ENCODE measurements at places on chromosomes 11 and 22.

DNA sequence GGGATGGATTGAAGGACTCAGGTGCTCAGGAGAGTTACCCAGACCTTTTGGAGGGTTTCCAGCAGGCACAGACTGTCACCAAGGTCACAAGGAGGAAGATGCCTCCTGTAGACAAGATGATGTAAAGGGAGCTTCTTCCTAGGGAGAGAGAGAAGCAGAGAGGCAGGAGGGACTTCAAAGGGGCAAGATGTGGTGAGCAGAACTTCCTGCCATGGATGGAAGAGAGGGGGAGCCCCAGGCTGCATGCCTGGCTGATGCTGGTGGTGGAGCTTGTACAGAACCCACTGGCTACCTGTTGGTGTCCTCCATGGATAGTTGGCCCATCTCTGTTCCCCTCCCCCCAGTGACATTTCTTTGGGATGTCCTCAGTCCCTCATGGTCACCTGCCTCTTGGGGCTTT, 4.2 kb downstream of the HEPN1 start:
- DNase-seq: no peak

DNA sequence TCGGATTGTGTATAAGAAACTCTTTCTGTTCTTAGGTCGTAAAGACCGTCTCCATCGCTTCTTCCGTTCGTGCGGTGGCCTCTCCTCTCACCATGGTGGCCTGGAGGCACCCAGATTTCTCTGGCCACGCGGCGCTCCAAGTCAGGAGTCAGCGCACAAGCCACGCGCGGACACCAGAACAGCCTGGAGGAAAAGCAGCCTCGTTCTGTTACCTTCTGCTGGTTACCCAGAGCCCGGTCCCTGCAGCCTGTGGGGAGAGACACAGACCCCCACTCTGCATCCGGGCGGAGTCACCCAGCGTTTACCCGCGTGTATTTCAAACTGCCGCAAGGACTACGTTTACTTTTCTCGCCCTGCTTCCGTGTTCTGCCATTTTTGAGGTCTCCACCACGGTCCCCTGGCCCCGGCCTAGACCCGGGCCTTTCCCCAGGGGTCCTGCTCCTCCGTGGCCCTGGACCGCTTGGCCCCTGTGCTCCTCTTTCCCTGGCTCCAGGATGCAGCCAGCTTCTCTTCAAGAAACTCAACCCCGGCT, 776.1 kb downstream of the BRD1 start:
- DNase-seq: no peak

DNA sequence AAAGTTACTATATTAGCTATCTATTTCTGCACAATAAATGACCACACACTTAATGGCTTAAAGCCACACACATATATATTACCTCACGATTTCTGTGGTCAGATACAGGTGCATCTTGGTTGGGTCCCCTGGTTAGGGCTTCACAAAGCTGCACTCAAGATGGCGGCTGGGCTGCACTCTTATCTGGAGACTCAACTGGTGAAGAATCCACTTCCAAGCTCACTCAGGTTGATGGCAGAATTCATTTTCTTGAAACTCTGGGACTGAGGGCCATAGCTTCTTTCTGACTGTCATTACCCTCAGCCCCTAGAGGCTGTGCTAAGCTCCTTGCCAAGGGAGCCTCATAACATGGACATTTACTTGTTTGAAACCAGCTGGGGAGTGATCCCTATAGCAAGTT, 5.1 kb upstream of the MS4A10 start:
- no peak for DNase-seq

DNA sequence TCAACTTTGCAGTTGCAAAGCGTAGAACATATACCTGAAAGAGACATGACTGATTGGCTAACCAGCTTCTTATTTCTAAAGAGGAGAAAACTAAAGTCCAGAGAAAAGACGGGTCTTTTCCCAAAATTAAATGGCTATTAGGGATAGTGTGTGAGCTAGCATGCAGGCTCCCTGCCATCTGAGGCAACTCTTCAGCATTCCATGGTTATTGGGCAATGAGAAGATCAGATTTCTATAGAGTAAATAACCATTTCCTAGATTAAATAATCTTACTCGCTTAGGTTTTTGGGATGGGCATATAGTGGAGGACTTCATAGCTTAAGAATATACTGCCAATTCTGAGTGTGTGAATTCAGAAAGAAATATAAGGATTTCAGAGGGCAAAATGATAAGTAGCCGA, 95.0 kb downstream of the PDHX start:
- DNase-seq: no peak

- DNase-seq: no peak
Observed at GRCh38 chr11:76656571-76657081, 13.9 kb downstream of the LRRC32 start.

- no peak for DNase-seq
Observed at GRCh38 chr11:67286621-67287333, 2.3 kb upstream of the ANKRD13D start.

DNA sequence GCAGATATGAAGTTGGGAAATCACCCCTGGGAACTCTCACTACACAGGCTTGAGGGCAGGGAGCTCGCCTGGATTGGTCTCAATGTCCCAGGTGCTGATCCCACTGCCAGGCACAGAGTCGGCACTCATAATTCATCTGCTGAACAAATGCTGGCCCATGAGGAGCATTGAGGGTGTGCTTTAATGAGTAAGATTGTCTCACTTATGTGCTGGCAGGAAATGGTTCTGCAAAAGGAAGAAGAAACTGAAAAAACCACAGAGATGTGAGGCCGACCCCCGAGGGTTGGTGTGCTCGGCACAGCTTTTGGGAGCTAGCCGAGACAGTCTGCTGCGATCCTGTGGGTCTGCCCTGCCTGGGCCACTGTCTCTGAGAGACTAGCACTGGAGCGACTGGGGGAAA, 9.4 kb downstream of the PLAAT2 start:
- DNase-seq: no peak

DNA sequence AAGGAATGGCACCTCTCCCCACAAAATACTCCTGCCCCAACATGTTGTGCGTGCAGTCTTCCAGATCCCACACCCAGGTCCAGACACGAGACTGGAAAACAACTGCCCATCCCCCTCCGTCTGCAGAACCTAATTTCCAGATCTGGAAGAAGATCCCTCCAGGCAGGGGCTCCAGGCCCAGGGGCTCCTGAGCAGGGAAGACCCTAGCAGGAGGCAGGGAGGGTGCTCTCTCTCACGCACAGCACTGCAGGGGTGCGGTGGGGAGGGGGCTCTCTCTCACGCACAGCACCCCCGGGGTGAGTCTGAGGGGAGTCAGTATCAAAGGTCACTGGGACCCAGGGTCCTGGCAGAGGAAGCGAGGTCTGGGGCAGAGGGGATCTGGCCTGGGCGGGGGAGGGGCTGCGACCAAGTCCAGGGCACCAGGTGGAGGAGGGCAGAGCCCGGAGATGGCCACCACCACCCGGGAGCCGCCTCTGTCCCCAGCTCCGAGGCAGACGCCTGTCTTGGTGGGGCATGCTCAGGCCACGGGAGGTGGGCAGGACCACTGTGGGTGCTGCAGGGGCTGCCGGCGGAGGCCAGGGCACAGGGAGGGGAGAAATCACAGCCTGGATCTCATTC, 1.7 kb downstream of the MLC1 start:
- no peak for DNase-seq

DNA sequence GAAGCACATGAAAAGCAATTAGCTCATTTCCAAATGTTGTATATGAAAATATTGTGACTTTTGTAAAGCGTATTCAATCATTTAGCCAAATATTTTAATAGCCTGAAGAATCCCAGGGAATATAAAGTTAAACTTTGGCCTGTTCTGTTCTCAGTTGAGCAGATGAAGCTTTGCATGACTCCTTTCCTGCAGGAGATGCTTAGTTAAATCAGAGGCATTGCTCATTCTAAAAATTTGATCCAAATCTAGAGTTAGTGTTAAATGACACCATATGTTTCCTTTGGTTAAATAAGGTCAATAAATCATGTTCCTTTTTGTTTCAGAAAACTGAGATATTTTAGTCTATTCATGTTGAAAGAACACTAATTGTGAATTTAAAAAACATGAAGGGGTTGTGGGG, 51.2 kb upstream of the BIRC3 start:
- no peak for DNase-seq

GRCh38 chr22:20430101-20430719, 7.4 kb downstream of the SCARF2 start:
- no peak for DNase-seq

GRCh38 chr11:84289381-84289906, 1003.3 kb upstream of the CCDC90B start:
- no peak for DNase-seq

DNA sequence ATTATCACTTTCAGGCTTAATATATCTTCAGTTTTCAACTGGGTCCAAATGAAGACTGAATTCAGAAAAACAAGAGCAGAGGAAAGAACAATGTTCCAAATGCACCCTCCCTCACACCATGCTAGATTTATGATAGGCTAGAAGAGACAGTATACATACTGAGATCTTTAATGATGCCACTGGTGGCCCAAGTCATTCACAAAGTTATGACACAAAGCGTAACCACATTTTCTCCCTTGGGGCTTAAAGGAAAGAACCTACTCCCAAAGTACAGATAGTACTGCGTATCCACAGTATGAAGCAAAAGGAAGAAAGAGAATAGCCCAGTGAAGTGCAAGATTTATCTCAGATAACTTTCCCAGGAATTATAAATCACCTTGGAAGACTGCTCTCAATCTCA, 10.9 kb upstream of the SOX6 start:
- DNase-seq: no peak

DNA sequence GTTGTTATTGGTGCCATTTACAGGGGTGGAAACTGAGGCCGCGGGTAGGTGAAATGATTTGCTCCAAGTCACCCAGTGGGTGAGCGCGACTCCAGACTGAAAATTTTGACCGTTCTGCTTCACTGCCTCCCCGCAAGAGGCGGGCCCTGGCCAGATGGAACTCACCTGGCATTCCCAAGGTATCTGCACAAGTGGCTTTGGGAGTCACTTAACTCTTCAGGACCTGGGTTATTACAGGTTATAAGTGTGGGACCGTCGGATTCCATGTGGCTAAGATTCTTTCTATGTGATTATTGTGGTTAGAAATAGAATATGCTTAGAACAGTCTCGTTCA, 598 bp downstream of the CABIN1 start:
- peak; percentile 35 for DNase-seq

GRCh38 chr11:130407978-130408377, 20.4 kb downstream of the ADAMTS8 start:
- DNase-seq: no peak

- no peak for DNase-seq
Observed at GRCh38 chr11:118205606-118206378, 19.0 kb downstream of the JAML start.

DNA sequence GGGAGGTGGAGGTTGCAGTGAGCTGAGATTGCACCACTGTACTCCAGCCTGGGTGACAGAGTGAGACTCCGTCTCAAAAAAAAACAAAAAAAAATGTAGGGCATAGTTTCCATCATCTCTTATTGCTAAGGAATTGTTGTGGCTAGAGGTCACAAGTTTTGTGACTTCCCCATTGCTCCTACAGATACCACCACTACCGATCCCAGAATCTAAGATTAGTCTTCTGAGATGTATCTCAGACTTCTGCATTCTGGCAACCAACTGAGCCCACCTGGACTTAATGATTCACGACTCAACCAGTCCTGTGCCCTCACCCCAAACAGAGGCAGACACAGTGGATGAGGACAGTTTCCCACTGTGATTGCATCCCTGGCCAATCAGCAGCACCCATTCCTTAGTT, 148.9 kb downstream of the NECTIN1 start:
- no peak for DNase-seq

DNA sequence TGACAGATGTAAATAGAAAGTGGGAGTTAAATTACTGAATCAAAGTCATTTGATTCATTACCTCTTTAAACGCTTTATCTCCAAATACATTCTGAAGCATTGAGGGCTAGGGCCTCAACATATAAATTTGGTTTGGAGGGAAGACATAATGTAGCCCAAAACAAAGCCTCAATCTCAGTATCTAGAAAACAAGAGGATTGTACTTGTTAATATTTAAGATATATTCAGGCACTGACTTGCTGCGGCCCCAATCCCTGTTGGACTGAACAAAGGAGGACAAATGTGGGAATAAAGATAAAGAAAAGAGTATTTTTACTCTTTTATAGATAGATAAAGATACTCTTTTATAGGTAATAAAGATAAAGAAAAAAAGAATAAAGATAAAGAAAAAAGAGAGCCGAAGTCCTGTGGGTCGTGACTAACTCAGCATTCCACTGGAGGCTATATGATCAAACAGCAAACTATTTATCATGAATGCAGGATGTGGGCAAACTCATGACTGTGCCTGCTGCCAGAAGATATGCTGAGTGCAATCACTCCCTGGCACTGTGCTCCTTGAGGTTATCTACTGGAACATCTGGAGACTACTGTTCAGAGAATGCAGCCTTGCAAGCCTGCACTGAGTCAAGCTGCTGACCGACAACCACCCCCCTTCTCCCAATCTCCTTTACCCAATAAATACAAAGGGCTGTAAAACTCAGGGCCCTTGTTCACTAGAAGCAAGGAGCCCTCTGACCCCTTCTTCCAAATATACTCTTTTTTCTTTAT, 6.9 kb downstream of the OR10V1 start:
- no peak for DNase-seq

DNA sequence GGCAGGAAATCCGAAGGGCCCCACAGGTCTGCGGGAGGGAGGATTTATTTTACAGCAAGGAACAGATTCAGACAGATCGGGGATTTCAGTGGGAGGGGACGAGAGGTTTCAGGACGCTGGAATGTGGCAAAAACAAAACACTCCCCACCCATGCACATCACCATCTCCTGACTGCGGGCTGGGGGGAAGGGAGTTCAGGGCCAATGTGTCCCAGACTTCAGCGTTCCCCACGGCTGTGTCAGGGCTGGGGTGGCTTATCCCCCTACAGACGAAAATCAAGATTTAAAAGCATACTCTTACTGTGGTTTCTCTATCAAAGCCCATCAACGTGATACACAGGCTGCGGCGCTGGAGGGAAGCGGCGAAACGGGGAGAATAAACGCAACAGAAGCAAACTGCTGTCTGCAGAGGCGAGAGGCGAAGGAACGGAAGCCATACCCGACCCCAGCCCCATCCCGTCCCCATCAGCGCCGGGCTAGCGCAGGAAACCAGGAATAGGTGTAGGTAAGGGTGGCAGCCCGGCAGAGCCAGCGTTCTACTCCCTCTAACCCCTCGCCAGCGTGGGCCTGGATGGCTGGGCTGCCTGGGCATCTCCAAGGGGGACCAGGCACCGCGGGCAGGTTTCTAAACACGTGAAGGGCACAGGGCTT, 2.7 kb downstream of the TENM4 start:
- peak; percentile 16 for DNase-seq

DNA sequence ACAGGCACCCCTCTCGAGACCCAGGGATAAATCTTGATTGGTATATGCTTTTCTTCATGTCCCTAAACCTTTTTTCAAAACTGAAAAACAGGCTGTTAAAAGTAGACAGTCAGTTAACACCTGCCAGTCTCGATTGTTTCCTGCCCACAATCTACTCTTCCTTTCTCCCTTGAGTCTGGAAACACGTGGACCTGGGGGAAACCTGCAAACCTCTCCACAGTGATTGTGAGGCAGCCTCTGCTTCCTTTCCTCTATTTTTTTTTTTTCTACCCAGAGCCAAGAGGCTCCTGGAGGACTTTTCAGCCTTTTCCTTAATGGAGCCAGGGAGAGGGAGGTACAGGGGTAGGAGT, 69.4 kb upstream of the CLMP start:
- DNase-seq: no peak

GRCh38 chr22:49413146-49413545, 414.5 kb downstream of the BRD1 start:
- DNase-seq: no peak
